ENCODE measurements at places on chromosomes 12 and 14. TPM values are rescaled to one million over a fixed set of nuclear protein-coding genes. Genes with fewer than 3 reads are reported as not detected.

Gene MSRB3
- polyA plus RNA-seq = 28.7 TPM

Gene TSPAN11
- polyA plus RNA-seq = 11.3 TPM

Gene TMEM179
- polyA plus RNA-seq = 1.8 TPM

Gene MYF5
- polyA plus RNA-seq = not detected

Gene TAS2R7
- polyA plus RNA-seq = not detected

Gene RASAL1
- 0.56 TPM for polyA plus RNA-seq

Gene FZD10
- 0.84 TPM for polyA plus RNA-seq

Gene ASB2
- 2.9 TPM for polyA plus RNA-seq

Gene TRHDE
- 2.1 TPM for polyA plus RNA-seq

Gene MSI1
- polyA plus RNA-seq = 12.9 TPM

Gene CD69
- 5.9 TPM for polyA plus RNA-seq

Gene GPR84
- polyA plus RNA-seq = 0.19 TPM

Gene POTEG
- not detected for polyA plus RNA-seq

DNA sequence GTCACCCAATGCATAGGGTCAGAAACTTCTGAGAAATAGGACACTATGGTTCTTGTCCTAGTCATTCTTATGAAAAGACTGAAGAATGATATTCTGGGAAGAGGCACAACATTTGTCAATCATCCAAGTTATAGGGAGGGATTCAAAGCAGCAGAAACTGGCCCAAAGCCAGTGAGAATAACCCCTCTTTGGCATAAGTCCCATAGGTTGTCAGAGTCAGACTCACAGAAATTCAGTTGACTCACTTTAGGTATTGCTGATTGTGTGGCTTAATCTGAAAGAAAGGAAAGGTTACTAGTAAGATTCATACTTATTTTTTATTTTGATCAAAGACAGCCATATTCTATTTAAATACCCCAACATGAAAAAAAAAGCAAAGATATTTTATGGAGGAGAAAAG lies 151.0 kb downstream of the SRGAP1 start:
- DNase-seq = no peak

DNA sequence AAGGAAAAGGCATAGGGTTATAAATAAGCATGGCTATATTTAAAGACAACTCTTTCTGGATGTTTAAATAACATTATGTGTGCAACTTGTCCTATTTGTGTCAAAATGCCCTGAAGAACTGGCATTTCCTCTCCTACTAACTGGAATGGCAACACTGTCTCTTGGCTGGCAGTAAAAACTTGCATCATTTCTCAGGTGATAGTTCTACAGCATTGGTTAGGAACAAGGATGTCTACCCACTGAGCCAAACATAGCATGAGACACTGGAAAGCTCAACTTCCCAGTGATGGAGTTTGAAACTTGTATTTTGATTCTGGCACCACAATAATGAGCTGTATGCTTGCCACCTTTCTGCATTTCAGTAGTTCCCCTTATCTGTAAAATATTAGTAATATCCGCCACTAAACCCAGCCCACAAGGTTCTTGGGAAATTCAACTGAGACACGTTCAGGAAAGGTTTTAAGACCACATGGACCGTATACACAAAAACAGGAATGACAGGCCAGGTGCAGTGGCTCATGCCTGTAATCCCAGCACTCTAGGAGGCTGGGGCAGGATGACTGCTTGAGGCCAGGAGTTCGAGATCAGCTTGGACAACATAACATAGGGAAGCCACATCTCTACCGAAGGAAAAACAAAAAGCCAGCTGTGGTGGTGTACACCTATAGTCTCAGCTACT lies 5.1 kb downstream of the SLC38A2 start:
- no peak for DNase-seq

DNA sequence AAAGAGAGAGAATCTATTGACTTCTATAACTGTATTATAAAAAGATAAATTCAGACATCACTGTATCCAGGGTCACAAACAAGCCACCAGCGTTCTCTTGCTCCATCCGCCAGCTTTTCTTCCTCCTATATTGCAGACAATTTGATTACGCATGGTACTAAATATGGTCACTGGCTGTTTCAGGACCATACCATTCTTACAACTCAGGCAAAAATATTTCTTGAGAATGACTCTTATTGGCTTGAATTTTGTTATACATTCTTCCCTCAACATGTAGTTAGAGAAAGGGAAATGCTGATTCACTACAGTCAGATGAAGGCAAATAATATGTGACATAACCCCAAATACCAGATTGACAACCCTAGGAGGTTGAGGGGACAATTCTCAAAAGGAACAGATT lies 101.3 kb downstream of the SLC6A15 start:
- no peak for DNase-seq

DNA sequence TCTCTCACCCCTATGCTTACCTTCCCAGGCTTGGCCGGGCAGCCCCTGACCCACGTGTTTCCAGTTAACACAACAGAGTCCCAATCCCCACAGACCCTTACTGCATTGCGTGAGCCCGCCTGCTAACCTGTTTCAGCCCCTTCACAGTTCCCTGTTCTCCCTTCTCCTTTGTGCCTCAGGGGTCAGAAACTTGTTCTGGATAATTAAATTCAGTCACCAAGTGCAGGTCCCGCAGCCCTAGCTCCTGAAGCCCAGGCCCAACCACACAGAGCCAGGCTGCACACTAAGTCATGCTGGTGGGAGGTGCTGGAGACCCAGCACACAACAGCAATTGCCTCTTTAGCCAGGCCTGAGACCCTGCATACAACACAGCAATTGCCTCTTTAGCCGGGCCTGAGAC lies 9.6 kb downstream of the ISM2 start:
- no peak for DNase-seq

- DNase-seq = no peak
Observed at GRCh38 chr12:131816495-131816894, 11.7 kb upstream of the MMP17 start.

DNA sequence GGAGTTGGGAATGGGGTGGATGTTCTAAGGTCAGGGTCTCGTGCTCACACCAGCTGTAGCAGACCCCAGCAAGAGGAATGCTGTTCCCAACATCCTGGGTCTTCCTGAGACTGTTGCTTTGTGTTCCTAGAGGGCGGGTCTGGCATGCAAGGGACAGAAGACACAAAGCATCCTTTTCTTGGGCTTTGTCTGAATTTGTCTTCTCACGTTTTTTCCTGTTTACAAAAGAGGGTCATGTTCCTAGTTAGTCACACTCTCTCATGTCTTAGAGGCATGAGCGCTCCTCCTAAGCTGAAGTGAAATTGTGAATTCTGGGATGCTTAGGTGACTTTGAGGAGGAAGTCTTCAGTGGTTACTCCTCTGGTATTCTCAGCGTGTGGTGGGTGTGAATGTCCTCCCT lies 9.6 kb upstream of the TAMALIN start:
- no peak for DNase-seq

DNA sequence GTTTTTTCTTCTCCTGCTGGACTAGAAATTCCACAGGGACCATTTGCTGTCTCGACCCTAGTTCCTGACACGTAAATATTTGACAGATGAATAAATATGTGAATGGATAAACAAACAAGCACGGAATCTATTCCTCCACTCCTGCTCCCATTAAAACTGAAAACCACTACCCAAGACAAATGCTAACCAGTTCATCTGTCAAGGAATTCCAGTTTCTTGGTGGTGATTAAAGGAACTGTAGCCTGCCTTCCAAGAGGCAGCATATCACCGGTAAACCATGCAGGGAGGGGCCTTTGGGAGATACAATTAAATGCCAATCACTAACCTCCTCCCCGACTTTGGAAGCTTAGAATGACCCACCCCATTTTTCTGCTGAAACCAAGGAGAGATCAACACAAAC lies 95.4 kb downstream of the TTC7B start:
- no peak for DNase-seq

DNA sequence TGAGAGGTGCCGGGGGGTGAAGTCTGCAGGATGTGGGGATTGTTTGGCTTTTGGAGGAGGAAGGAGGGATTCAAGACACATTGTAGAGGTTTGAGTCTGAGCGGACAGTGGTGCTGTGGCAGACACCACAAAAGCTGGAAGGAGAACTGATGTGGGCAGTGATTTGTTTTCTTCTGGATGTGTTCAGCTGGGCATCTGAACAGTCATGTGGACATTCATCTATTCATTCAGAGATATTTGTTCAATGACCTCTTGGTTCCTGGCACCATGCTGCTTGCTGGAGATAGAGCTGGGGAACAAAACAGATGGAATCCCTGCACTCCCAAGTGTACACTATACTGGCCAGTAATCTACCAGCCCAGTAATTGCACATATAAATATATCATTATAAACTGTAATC lies 64.0 kb downstream of the PTPN11 start:
- DNase-seq = no peak

DNA sequence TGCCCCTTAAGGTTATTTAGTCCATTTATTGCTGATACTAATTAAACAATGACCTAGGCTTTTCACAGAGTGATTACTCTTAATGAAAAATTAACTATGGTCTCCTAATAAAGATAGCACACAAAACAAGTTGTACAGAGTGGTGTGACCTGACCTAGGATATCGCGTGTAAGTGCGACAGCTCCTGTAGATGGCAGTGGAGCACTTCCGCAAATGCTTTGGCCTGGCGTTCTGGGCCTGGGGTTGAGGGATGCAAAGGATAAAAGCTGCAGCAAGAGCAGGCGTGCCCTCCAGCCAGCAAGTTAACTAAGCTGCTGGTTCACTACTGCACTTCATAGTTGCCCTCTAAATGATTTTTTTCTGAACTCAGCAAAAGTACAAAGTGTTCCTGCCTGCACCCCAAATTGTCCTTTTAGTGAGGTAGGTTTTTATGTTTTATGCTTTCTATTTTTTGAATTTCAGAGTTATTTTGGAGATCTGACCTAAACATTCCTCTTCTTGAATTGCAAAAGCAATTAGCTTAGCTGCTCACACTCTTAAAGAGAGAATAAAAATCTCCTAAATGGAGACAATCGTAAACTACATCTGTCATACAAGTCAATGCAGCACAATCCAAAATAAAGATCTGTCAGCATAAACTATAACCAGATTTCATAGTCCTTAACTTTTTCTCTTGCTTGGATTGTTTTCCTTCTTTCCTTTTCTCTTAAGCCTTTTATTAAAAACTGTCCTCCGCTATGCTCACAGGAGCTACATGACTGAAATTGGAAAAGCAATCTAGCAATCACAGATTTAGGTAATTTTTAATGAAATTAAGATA lies 379.6 kb downstream of the LRIG3 start:
- peak; percentile 71 for DNase-seq

GRCh38 chr12:45131506-45131905 lies 80.6 kb upstream of the DBX2 start:
- no peak for DNase-seq

DNA sequence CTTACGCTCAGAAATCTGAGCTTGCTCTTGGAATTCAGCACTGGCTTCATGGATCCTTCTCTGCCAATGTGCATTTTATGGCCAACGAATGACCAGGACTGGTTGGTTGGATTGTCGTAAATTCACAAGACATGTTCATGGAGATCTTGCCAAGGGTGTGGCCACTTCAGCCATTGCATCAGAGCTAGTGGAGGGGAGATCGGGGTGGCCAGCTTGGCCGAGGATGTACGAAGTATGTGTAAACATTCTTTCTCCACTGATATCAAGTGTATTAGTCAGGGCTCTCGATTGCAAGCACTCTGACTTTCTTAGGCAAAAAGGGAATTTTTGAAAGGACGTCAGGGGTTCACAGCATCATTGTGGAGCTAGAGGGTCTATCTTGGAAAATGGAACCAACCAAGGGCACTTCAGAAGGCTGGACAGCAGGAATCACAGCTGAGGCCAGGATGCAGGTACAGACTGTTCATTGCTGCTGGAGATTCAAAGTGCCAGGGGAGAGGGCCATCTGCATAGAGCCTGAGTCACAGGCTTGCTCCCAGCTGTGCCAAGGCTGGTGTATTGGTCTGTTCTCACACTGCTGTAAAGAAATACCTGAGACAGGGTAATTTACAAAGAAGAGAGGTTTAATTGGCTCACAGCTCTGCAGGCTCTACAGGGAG lies 32.9 kb upstream of the ADGRD1 start:
- DNase-seq = no peak

DNA sequence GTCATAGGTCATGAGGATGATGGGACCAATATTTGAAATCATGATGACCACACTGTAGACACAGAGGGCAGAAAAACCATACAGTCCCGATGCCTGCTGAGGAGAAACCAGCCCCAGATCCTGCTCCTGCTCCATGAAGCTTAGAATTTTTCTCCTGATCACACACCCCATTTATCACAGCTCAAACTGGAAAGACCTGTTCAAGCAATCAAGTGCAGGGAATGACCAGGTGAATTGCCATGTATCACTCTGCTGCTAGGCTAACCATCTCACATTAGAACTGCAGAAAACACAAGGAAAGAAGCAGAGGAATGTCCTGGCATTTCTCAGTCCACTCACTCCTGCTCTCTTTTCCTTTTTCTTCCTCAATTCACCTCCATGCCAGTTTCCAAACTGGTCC lies 18.1 kb downstream of the MANSC1 start:
- no peak for DNase-seq

DNA sequence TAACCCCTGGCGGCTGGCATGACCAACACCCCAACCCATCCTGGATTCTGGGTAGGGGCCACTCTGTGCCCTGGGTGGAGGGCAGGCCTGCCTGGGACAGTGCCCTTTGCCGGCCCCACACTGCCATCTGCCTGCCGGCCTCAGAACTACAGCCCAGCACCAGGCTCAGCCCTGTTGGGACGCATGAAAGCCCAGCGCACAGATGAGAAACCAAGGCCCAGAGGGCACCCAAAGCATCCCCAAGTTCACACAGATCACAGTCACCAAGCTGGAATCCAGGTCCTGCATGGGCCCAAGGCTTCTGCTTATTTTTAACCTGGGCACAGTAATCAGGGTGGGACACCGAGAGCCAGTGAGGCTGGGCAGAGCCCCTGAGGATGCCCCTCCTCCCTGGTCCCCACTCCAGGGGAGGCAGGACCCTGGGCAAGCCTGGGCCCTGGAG lies 26.2 kb downstream of the RFLNA start:
- peak; percentile 47 for DNase-seq

DNA sequence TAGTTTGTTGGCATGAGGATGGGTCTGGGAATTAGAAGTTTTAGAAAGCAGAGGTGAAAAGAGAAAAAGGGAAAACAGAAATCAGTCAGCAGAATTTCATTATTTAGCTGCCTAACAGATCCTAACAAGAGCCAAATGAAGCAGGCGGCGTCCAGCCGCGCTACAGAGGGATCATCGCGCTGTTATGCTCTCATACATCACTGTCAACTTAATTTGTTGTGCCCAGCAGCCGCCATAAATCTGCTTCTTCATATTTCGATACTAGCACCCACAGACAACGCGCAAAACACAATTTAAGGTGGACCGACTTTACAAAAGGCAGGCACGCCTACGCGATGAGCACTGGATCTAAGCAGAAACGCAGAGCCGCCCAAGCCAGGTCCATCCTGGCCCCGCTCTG lies 66.7 kb downstream of the SETD3 start:
- no peak for DNase-seq

DNA sequence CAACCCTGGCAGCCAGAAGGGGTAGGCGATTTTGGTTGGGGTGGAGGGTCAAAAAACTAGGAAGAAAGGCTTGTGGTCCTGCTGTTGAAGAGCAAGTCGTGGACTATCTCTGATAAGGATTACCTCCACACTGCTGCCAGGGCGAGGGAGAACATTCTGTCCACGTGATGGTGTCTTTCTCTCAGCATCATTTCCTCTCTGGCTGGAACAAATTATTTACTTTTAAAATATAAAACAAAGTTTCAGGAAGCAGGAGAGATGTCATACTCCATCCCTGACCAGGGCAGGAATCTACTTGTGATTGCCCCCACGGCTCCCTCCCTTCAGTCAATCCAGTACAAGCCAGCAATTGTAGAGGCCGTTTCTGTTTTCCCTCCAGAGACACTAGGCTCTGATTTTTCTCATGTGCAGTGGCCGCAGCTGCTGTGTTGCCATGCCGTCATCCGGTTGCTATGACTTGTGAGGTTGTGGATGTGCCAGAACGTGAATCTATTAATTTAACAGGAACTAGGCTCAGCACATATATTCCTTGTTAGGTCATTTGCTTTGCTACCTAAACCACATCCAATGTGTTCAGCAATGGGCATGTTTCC lies 61.5 kb upstream of the PTGR2 start:
- DNase-seq = peak; percentile 75

All from right lung (tissue), 10 donors.